Fibroblast of skin of right biceps (primary cell): ENCODE measurements at places on chromosomes 1 and 21.

DNA sequence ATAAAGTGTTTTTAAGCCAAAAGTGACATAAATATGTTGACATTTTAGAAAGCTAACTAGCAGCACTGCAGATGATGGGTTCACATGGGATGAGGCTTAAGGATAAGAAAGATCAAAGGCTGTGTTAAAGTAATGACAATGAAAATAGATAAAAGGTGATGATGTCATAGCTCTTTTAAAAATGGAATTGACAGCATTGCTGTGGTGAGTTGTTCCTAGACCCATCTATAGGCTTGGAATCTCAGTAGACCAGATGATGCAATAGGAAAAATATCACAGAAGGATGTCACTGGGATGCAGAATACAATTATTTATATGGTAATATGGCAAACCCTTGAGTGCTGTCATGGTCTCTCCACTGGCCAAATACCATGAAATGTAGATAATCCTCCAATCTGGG is 286.0 kb downstream of the PLA2G4A start:
- peak; percentile 2 for DNase-seq

DNA sequence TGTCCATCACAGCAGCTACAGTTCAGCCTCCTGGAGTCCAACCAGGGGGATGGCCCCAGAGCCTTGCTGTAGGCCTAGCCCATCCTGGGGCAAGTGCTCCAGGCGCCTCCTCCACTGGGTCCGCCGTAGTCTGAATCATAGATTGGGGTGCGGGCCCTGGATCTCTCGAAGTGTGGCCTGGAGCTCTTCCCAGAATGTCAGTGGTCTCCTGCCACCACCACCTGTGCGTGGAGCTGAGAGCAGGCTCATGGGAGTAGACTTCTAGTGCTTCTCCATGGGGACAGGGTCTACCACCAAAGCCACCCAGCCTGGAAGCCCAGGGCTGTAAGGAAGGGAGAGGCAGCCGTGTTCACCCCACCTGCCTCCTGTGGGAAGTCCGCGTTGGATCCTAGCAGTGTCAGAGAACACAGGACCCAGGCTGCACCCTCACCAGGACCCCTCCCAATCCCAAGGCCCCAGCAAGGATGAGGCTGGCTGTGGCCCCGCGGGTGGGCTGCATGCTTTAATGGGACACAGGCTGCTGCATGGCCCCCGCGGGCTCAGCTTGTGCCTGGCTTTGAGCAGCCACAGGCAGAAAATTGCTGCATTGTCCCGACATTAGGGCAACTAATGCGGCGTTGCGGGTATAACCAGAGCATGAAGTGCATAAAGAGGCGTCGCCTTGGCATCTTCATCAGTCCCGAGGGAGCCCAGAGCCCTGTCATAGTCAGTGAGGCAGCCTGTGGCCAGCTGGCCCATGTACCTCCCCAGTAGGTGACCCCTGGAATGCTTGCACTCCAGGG is 735 bp upstream of the HES3 start:
- DNase-seq: no peak

- DNase-seq: no peak
Measured at GRCh38 chr1:48610628-48611542, 138.9 kb upstream of the SPATA6 start.

GRCh38 chr1:29123053-29123886 is 433 bp downstream of the TMEM200B start:
- peak; percentile 53 for DNase-seq

- peak; percentile 66 for DNase-seq
Measured at GRCh38 chr1:26021647-26022403, at the start of gene EXTL1. Gene EXTL1, plus strand, starts transcription at chr1:26021775. Its CDS starts 872 bp downstream, at chr1:26022647.

DNA sequence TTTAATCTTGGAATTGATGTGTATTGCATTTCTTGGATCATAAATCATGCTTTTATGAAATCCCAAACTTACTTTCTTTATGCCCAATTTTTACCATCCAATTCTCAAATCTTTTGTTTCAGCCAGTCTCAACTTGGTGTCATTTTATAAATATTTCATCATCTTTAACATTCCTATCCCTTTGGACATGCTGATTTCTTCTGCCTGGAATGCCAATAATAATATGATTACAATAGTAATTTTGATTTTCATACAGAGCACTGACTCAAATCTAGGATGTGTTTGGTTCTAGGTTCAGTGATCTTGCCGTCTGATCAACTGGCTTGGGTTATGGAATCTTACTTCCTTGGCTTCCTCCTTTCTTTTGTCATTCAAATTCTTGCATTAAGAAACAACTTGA is 12.8 kb downstream of the RRP15 start:
- peak; percentile 28 for DNase-seq

DNA sequence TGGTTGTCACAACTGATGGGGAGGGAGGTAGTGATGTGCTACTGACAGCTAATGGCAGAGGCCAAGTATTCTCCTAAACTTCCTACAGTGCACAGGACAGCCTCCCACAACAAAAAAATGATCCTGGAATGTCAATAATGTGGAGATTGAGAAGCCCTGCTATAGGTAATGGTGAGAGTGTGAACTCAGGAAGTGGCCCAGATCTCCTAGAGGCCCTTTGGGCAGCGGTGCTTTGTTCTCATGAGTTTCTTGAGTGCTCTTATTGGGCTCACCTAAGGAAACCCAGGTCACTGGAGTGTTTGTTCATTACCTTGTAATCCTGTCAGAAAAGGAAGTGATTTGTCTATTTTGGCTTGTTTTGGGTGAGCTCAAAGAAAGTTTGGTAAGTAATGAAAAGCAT is 5.9 kb downstream of the OTUD3 start:
- no peak for DNase-seq

DNA sequence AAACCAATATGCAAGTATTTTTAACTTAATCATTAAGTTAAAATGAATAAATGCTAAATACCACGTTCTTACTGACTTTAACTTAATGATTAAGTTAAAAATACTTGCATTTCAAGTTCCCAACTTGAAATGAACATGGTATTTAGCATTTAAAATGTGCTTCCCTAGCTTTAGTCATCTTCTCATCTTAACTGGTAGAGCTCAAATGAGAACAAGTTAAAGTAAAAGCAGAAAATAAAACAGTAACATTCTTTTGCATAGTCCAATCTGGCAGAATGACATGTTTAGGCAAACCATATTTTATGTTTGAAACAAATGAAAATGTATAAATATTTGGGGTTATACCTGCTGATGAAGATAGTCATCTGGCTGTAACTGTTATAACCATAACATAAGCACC is 186.0 kb downstream of the APP start:
- DNase-seq: no peak

GRCh38 chr21:31673321-31673912 is 13.9 kb downstream of the SOD1 start:
- no peak for DNase-seq

DNA sequence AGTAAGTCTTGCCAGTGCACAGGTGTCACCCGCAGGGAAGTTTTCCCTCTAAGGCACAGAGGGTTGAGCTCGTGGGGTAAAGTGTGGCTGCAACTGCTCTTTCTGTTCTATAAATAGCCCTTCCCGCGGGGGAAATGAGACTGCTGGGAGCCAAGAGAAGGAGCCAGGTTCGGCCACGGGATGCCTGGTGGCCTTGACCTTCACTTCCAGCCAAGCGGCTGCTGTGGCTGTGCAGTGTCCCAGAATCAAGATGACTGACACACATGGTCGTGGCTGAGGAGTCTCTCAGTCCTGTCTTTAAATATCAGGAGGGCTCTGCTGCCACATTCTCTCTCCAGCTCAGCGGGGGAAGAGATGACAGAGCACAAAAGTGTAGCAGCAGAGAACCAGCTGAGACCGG is 154.1 kb upstream of the VAMP3 start:
- DNase-seq: no peak

DNA sequence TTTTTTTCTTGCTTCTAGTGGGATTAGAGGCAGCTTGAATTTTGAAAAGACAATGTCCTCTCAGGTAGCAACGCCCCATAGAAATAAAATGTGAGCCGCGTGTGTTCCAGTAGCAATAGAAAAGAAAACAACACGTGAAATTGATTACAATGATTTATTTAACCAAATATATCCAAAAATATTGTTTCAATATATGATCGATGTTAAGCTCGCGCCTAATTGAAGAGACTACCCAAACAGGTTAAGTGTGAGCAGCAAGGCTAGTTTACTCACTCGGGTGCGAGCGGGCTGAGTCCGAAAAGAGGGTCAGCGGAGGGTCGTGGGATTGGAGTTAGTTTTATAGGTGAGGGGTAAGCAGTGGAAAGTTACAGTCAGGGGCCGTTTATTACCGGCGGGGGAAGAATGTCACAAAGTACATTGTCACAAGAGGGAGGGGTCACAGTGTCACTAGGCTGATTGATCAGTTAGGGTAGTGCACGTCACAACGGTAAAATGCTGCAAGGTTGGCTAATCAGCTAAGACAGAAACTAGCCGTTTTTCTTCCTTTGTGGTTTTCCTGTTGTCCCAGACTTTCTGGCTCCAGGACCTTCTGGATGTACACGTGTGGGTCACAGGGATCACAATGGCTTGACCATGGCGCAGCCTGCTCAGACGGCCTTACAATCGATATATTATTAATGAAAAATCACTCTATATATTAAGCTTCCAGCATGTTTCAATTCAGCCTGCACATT is 697 bp upstream of the ZNF670 start:
- no peak for DNase-seq

DNA sequence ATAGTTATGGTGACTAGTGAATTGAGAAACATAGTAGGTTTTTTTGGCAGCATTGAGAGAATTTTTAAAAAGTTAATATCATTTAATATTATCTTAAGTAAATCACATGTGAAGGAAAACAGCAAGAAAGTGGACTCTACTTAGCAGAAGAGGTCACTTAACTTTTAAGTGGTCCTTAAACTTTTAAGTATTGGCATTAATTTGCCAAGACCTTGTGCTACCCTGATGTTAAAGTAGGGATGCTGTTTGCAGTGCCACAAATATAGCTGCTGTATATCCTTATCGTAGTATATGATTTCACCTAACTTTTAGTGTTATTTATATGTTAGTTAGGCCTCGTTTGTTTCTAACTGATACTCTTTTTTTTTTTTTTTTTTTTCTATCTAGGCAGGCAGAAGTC is 40.2 kb downstream of the SMG7 start:
- DNase-seq: no peak

DNA sequence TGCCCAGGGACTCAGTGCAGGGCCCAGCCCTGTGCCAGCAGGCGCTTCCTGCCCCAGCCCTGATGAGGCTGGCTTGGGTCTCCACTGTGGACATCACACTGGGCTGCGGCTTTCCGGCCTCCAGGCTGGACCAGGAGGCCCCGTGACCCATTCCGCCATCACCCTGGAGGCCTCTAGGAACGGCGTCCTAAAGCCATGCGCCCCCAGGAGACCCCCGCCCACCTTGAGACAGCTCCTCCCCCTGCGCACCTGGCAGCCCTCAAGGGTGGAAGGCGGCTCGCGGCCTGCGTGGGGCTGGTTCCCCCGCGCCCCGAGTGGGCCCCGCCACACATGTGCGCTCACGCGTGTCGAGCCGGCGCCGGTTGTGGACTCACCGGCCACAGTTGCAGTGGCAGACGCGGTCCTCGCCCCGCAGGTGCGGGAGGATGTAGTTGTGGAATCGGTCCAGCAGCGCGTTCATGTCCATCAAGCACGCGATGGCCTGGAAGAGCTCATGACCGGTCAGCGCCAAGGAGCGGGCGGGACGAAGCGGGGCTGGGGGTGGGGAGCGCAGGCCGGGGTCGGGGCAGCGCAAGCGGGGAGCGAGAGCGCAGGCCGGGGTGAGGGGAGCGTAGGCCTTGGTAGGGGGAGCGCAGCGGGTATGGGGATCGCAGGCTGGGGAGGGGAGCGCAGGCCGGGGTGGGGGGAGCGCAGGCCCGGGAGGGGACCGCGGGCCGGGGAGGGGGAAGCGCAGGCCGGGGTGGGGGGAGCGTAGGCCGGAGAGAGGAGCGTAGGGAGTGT is 924 bp downstream of the TMEM240 start:
- DNase-seq: peak; percentile 33

DNA sequence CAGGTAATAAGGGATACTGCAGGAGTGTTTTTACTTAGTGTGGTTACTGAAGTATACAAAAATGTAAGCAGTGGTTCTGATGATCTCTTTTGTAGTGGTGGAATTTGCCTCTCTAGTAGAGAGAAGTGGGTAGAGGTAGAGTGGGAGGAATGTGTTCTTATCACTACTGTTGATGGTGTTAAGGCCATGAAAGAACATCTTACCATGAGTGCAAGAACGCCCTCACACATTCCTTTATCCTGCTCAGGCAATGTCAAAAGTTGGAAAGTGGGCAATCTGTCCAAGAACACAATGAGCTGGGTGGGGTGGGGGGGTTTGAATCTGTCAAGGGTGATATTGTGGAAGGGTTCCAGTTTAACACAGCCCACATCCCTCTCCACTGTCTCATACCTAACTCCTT is 78.6 kb downstream of the TTLL7 start:
- DNase-seq: no peak

- no peak for DNase-seq
Measured at GRCh38 chr21:35994613-35995012, 65.7 kb downstream of the SETD4 start.

- peak; percentile 22 for DNase-seq
Measured at GRCh38 chr1:235642011-235642942, 7.3 kb downstream of the GNG4 start.

DNA sequence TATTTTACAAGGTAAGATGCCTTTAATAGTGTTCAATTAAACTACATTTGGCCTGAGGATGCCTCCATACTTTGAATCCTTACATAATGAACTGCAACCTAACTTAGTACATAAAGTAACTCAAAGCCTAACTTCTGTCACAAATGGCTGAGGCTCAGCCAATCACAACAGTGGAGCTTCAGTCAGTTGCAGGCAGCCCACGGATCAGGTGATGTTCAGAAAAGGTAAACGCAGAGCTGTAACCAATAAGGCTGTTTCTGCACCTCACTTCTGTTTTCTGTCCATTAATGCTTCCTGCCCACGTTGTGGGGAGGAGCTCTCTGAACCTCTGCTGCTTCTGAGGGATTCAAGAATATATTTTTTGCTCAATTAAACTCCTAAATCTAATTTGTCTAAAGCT is 94.8 kb upstream of the KIAA0040 start:
- no peak for DNase-seq

GRCh38 chr1:117712621-117713020 is 106.8 kb downstream of the TENT5C start:
- DNase-seq: no peak

DNA sequence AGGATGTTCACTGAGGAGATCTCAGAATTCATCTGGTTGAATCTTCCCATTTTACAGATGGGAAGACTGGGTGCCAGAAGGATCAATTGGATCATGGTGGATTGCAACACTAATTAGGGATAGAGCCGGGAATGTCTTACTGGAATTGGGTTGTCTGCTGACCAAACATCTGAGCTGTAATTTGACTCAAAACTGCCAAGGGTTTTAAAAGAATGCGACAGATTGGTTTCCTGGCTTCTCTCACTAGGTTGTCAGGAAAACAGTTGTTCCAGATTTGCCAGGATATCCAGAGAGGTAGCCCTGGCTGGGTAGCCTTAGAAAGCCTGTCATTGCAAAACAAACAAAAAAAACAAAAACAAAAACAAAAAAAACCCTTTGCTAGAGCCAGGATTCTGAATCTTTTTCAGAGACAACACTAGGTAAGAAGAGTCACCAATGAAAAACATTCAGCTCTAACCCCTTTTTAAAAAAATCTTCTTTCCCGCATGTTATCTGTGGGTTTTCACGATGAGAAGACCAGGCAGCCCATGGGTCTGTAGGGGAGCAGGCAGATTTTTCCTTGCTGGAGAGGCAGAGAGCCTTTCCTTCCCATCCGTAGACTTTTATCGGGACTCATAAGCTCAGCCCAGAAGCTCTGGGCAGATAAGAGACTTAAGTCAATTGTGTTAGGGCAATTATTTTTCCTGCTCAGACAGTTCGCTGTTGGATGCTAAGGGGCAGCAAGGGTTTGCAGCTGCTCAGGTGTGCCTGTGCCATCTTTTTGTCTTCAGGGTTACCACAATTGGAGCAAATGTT is 418.9 kb downstream of the PRDM2 start:
- no peak for DNase-seq

GRCh38 chr1:113701429-113701828 is 57.9 kb downstream of the PHTF1 start:
- no peak for DNase-seq

GRCh38 chr1:92583821-92584760 is 97.4 kb upstream of the GFI1 start:
- peak; percentile 62 for DNase-seq
